ENCODE measurements at places on chromosomes 5 and 9.

GRCh38 chr9:95126739-95127138, 190.8 kb downstream of the FANCC start:
- no peak for DNase-seq

DNA sequence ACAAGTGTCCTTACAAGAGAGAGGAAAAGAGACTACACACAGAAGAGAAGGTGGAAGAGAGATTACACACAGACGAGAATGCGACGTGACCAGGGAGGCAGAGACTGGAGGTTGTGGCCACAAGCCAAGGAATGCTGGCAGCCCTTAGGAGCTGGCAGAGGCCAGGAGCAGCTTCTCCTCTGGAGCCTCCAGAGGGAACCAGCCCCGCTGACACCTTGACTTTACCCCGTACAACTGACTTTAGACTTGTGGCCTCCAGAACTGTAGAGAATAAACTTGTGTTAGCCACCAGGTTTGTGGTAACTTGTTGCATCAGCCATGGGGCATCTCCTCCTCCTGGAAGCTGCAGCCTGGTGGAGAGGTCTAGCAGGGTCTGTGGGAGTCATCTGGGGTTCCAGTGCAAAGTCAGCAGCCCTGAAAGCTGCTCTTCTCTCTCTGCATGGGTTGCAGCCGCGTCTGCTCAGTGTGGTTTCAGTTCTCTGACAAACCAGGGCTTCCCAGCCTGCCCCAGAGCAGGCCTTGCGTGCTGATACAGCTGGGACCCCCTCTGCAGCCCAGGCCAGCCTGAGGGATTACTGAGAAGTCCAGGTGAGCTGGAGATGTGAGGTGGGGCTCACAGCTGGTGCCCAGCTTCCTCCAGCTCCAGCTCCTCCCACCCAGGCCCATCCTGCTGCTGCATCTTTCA, 30.8 kb upstream of the CNOT6 start:
- no peak for DNase-seq

GRCh38 chr5:108059334-108059733, 322.6 kb downstream of the FBXL17 start:
- DNase-seq, result no peak

DNA sequence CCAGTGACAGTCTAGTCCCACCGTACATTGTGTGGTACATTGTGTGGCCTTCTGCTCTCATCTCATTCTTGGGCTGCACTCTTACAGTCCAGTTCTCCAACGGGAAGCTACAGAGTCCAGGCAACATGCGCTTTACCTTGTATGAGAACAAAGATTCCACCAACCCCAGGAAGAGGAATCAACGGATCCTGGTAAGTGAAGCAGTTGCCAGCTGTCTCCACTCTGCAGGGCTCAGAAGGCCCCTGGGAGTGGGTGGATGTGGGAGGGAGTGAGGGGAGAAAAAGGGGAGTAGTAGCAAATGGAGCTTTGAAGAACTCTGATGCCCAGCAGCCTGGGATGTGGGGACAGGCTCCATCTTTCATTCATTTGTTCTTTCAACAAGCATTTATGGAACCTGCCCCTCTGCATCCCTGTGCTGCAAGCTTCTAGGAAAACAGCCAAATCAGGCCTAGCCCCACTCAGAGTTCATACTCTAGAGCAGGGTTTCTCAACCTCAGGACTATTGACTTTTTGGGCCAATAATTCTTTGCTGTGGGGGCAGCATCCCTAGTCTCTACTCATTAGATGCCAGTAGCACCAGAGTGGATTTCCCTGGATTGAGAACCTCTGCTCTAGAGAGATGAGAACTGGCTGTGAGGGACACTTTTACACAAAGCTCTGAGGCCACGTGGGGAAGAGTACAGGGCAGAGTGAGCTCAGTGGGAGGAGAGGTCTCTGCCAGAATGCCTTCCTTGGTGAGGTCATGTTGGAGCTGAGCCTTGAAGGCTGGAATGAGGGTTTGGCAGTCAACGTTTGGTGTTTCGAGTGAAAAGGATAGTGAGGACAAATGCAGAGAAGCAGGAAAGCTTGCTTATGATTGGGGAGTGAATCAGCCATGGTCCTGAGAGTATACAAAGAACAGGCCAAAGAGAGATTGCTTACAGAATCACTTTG, 1.1 kb downstream of the POLR1E start:
- DNase-seq, result no peak

Data from A549 (cell line).